ENCODE measurements at places on chromosomes 1 and 21.
A peak's percentile ranks its signal among the peaks of the same experiment; 100 is the strongest.

GRCh38 chr1:225462429-225462713, 34.5 kb upstream of the LBR start:
- peak; percentile 42 for DNase-seq

DNA sequence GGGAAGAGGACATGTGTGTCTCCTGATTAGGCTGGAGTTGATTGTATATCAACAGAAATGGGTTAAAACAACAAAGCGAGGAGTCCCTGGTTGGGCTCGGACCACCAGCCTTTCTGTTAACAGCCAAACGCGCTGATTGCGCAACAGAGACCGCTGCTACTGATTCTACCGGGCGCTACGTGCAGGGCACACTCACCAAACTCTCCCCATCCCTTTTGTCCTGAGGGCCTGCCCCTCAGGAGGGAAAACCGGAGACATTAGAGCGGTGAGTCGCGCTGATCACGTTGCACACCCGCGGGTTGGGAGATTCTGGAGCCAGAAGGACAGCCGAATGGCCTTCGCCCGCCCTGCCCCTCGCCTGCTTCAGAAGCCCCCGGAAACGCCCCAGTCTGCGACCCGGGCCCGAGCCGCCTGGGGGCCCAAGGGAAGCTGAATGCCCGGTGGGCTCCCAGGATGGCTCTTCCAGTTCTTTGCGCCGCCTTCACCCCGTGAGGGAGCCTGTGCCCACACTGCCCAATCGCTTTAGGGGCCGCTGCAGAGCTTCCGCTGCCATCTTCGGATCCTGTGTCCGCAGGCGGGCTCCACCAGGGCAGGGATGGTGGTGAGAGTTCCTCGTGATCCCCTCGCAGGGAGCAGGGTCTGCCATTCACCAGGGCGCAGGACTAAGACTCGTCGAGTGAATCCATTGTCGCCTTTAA, 165.4 kb upstream of the NBPF11 start:
- DNase-seq, result no peak

DNA sequence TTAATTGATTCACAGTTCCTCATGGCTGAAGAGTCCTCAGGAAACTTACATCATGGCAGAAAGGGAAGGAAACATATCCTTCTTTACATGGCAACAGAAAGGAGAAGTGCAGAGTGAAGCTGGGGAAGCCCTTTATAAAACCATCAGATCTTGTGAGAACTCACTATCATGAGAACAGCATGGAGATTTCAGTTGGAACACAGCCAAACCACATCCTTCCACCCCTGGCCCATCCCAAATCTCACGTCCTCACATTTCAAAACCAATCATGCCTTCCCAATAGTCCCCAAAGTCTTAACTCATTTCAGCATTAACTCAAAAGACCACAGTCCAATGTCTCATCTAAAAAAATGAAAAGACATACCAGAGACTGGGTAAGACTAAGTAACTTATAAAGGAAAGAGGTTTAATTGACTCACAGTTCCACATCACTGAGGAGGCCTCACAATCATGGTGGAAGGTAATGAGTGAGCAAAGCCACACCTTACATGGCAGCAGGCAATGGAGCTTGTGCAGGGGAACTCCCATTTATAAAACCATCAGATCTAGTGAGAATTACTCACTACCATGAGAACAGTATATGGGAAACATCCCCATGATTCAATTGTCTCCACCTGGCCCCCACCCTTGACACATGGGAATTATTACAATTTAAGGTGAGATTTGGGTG, 105.2 kb downstream of the MRPL39 start:
- no peak for DNase-seq

GRCh38 chr21:25911730-25912401, 177.1 kb downstream of the GABPA start:
- no peak for DNase-seq

- no peak for DNase-seq
These were observed 301.3 kb downstream of the TM2D1 start for GRCh38 chr1:61423643-61424042.

- DNase-seq, result no peak
These were observed 898 bp downstream of the KRTAP27-1 start for GRCh38 chr21:30336596-30336995.

DNA sequence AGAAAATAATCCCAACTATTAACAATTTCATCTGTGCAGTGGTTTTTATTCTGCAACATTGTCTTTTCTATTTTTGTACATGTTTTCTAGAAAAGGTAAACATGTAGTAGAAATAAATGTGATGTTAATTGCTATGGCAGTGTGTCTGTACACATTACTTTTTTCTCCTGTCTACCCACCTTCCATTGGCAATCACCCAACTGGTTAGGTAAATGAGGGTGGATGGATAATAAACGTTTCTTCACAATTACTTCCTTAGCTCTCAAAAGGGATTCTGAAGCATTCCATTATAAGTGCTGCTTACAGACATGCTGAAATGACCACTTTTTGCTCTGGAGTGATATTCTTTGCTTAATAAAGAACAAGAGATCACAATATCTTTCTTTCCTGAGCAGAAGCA, 61.4 kb downstream of the MAGI3 start:
- no peak for DNase-seq

DNA sequence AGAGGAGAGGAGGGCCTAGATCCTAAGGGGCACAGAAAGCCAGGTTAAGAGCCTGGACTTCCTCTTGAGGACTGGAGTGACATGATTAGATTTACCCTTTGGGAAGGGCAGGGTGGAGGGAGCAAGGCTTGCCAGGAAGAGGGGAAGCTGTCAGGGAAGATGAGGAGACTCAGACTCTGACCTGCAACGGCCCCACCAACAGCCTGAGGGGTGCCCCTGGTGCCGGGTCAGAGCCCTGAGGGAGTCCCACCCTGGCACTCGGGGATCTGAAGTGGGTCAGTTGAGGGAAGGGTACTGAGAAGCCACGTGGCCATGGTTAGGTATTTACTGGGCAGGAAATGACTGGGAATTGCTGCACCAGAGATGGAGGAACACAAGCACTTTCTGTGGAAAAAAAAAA, 9.8 kb downstream of the ECE1 start:
- DNase-seq, result no peak

DNA sequence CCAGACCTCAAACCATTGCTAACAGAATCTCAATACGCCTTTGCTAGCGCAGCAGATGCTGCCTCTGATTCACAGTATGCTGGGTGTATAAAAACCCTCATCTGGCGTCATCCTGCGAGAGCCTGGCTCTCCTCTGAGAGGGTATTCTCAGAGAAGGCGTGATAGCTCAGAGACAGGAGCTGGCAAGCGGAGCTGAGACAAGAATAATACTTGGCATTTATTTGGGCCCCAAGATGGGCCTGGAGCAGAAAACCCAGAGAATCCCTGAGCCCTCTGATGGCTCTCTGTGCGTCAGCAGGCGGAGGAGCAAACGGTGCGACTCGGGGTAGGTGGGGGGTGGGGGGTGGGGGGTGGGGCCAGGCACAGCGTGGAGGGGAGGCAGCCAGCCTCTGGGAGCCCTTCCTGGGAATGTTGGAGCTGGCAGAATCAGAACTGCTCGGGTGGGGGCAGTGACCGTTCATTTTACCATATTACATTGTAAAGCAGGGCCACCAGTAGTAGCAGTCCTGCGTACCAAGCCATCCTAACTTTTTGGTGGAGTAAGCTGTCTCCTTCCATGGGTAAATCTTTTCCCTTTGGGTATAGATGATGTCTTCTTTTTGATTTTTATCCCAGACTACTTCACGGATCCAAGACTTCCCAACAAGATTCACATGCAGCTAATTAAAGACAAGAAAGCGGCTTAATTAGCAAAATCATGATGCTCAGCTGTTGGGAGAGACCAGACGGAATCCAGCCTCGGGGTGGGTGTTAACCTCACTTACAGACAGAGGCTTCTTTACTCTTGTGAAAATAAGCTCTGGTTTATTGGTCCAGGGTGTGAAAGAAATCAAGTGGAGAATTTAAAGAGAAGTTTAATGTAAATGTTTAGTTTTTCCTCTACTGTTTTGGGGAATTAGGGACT, 7.1 kb downstream of the RIIAD1 start:
- DNase-seq, result no peak

All from NCI-H524 (cell line).